Activated B cell treated with CpG ODN at 0.5 μM for 24 hours (primary cell): ENCODE measurements at places on chromosomes 2 and 18.

- DNase-seq = no peak
Measured at GRCh38 chr18:55092166-55092565, 132.9 kb upstream of the CCDC68 start.

DNA sequence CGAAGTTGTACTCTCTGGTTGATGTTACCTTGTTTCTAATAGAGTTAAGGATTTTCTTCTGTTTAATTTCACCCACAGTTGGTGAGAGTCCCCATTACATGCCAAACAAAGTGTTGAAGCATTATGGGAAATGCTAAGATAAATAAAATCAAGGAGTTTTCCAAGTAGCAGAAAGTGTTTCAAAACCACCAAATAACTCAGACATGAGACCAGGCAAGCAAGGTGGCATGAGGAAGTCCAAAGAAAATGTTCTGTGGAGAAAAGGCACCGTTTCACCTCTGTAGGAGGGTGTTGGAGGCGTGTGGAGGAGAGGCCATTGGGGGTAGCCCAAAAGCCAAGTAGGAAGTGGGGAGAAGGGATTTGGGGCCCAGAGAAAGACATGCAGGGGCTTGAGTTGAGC lies 8.7 kb downstream of the CFAP221 start:
- no peak for DNase-seq

- DNase-seq = no peak
Measured at GRCh38 chr18:45666006-45666405, 50.7 kb downstream of the SLC14A2 start.

DNA sequence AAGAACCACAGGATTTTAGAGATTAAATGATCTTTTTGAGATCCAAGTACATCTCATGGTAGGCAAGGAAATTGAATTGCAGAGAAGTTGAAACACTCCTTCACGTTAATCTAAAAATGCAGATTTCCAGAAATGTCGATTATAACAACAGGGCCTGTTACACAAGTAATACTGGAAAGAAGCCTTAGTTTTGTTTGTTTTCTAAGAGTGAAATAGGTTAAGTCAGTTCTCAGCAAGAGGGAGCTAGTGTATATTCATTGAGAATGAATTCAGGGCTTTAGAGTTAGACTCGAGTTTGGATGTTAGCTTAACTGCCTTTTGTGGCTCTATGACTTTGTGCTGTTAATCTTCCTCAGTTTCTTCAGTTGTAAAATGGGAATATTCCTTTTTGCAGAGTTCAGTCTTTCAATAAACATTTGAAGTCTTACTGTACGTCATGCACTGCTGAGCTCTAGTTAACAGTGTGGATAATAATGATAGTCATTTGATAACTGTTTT lies 926 bp downstream of the NDUFV2 start:
- DNase-seq = no peak

DNA sequence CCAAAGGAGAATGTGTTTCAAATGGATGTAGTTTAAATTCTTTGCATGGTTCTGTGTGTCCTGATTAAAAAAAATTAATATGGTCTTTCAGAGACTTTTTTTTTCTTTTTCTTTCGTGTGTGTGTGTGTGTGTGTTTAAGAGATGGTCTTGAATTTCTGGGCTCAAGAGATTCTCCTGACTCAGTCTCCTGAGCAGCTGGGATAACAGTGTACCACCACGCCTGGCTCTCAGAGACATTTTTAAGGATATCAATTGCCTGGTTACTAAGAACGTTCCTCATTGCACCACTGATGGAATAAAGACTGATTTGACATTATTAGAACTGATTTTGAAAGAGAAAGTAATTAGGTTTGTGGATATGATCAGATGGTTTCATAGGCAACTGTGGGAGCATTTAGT lies 163.8 kb upstream of the SMAD7 start:
- no peak for DNase-seq

- no peak for DNase-seq
Measured at GRCh38 chr2:109089602-109090300, 39.3 kb upstream of the SH3RF3 start.

GRCh38 chr2:160489111-160489510 lies 4.5 kb downstream of the RBMS1 start:
- no peak for DNase-seq

DNA sequence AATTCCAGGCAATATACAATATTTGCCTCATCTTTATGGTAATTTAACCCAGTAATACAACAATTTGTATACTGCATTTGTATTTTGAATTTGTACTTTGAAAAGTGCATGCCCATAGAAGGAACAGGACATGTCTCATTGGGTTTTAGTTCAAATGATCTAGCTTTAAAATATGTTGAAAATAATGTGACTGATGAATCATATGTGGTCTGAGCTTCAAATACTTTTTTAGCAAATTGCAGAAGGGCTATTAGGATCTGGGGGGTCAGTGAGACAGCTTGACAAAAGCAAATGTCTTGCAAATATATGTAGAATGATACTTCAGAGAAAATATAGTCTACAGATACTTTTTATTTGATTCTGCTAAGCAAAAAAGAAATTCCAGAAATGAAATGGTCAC lies 248.9 kb downstream of the DCC start:
- no peak for DNase-seq

DNA sequence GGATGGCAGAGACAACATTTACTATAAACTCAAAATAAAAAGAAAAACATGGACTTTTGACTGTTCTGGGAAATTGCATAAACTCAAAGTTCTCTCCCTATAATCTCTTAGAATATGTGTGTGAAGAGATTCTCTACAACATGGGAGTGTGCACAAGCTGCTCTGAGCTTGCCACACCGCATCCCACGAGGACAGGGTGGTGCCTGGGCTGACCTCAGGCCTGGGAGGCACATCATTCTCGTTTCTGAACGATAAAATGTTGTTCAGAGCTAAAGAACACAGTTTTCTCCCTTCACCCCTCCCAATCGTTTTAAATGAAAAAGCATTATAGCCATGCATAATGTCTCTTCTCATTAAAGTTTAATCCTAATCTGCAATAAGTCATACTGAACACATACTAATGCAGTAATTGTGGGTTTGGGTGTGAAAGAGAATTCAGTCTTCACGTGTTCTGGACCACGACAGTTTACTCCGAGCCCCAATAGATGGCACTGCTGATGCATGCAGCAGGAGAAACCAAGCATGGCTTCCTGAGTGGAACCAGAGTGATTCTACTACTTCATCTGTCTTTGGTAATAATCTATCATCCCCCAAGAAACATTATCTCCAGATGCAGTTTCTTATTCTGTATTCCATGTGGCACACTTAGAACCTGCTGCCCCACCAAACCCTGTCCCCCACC lies 46.9 kb upstream of the LAMA1 start:
- DNase-seq = no peak

- no peak for DNase-seq
Measured at GRCh38 chr2:69166812-69167468, 154.0 kb downstream of the ANTXR1 start.

GRCh38 chr2:62156861-62157496 lies 38.9 kb upstream of the B3GNT2 start:
- DNase-seq = no peak

GRCh38 chr2:68169308-68169707 lies 11.6 kb downstream of the PNO1 start:
- no peak for DNase-seq

DNA sequence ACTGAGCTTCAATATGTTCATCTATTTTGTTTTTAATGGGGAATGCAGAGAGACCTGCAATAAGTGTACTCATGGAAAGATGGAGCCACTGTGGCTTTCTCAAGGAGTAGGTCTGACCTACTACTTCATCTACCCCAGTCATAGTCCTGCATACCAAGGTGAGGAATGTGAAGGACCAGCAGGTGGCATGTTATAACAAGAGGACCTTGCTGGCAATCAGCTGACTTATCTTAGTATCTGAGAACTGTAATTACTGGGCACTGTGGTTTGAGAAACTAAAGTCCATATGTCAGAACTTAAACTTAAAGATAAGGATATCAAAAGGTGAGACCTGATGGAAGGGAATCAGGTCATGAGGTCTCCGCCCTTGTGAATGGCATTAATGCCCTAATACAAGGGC lies 1104.2 kb downstream of the BCL11A start:
- DNase-seq = no peak

GRCh38 chr18:33694593-33694992 lies 116.6 kb downstream of the ASXL3 start:
- no peak for DNase-seq
